GM13976 (cell line): ENCODE measurements at places on chromosomes 16 and 17.

GRCh38 chr17:68320311-68320865, 29.1 kb downstream of the ARSG start:
- DNase-seq = no peak

- DNase-seq = no peak
These were observed 44.1 kb downstream of the NXN start for GRCh38 chr17:935485-935884.

DNA sequence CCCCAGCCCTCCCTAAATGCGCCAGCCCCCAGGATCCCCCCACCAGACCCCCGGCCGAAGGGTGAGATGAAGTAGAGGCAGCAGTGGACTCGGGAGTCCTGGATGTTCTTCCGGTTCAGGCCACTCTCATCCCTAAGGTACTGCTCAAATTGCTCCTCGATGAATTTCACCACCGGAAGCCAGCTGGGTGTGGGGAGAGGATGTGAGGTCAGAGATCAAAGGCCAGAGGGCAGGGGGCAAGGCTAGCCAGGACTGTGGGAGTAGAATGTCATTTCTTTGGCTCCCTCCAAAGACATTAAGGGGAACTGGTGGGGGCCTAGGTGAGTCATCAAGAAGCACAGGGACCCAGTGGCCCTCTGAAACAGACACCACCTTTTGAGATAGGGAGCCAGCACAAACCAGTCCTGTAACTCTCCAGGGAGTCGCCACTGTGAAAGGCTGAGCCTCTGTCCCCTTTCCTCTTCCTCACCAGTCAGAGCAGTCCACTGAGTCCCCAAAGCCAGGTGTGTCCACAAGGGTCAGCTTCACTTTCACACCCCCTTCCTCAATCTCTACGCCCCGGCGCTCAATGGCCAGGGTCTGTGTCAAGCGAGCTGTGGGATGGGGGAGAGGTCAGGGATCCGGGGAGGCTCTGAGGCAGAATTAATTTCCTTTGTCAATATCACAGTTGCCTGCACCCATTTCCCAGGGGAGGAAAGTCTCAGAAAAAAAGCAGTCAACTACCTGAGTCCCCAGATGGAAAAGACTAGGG, 895 bp downstream of the SEPTIN1 start:
- DNase-seq = no peak

DNA sequence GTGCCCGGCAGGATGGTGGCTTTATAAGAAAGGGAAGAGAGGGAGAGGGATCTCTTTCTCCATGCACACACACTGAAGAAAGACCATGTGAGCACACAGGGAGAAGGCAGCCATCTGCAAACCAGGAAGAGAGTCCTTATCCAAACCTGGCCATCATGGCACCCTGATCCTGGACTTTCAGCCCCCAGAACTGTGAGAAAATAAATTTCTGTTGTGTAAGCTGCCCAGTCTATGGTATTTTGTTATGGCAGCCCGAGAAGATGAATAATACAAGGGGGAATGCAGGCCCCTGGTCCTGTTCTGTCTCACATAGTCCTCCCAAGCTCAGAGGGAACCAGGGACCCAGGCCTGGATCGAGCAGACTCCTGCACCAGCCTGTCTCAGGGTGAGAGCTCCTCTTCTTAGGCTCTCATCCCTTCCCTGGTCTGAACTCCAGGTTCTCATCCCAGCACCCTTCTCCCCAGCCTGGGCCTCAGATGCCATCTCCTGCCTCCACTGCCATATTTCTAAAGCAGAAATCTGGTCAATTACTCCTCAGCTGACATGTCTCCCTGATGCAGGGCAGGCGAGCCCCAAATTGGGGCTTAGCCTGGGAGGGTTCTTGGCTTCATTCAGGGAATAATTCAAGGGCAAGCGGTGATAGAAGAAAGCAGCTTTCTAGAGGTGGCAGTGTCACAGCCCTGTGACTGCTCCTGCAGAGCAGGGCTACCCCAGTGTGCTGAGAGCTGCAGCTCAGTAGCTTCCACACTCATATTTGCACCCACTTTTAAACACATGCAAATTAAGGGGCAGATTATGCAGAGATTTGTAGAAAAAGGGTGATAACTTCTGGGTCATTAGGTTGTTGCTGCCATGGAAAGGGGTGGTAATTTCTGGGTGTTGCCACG, 28.8 kb downstream of the IGFBP4 start:
- DNase-seq = no peak

- DNase-seq = no peak
These were observed 56.7 kb downstream of the CEP112 start for GRCh38 chr17:66135219-66135618.

DNA sequence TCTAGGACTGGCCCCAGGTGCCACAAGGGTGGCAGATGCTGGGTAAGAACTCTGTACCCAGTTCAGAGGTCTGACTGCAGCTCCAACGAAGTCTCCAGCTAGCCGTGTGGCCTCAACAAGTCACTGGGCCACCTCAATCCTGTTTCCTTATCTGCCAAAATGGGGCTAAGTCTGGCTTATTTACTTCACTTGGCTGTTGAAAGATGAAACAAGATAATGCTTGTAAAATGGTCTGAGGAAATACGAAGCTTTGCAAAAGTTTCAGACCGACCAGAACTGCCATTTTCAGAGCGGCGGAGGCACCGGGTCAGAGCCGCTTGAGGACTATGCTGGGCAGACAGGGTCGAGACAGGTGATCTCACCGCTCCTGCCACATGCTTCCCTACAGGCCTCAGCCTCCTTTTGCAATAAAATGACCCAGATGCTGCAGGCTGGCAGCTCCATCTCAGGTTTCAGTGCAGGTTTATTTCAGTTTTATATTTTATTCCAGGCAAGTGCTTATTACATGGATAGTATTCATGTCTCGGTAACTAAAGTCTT, 17.2 kb downstream of the MNT start:
- DNase-seq = no peak

- no peak for DNase-seq
These were observed 355.7 kb downstream of the HAPSTR1 start for GRCh38 chr16:9447195-9447551.

DNA sequence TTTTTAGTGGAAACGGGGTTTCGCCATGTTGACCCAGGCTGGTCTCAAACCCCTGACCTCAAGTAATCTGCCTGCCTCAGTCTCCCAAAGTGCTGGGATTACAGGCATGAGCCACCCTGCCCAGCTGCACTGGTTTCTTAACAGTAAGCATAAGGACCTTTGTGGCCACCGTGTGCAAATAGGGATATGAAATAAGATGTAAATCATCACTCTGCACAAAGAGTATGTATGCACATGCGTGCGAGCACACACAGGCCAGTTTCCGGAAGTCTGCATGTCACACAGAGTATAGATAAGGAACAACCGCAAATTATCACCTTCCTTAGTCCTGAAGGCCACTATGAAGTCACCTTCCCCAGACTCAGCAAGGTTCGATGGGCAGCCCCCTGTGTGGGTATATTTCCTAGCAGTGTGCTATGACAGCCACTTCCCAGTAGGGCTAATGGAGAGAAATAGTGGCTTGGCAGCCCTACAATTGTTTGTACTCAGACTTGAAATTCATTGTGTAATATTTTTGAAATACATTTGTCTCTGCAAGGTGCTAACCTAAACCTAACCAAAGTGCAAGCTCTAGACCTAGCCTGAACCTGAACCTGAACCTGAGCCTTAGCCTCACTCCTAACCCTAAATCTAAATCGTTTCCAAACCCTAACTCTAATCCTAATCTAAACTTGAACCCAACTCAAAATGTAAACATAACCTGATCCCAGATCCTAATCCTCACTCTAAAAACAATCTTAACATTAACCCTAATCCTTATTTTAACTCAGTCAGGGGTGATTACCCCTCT, 48.4 kb upstream of the SKAP1 start:
- peak; percentile 74 for DNase-seq

DNA sequence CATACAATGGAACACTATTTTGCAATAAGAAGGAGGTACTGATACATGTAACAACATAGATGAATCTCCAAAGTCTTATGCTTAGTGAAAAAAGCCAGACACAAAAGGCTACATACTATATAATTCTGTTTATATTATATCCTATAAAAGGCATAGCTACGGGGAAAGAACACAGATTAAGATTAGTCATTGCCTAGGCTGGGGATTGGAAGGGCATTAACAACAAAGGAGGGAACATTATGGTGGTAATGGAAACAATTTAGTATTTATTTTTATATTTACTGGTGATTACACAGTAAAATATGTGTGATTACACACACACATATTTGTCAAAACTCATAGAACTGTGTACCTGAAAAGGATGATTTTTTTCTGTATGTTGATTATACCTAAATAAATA, 278.1 kb downstream of the ZFHX3 start:
- DNase-seq = no peak

DNA sequence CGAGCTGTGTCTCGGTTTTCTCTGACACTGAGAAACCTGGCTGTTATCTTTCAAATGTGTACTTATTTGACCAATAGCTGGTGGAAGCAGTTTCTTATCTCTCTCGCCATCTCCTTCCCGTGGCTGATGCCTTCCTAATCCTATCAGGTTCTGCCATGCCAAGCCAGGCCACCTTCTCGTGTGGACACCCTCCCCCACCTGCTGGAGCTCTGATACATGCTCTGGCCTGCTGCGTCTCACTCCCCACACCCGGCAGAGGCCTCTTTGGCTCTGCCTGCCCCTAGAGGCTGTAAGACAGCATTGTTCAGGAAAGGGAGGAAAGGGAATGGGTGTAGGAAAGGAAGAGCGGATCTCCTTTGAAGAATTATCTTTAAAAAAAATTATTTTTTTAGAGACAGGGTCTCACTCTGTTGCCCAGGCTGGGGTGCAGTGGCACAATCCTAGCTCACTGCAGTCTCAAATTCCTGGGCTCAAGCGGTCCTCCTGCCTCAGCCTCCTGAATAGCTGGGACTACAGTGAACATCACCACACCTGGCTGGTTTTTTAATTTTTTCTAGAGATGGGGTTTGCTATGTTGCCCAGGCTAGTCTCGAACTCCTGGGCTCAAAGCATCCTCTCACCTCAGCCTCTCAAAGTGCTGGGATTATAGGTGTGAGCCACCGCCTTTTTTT, 7.5 kb upstream of the ARMC5 start:
- no peak for DNase-seq

DNA sequence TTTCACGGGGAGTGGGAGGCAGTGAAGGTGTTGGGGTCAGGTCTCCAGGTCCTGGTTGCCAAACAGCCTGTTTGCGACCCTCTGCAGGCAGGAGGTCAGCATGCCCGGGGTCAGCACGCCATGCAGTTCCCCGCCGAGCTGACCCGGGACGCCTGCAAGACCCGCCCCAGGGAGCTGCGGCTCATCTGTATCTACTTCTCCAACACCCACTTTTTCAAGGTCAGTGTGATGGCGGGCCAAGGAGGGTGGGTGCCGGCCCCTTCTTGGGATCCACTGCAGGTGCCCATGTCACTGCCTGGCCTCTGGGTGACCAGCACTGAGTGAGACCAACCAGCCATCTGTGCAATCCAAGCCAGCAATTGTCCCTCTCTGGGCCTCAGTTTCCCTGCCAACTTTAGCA, 21.3 kb downstream of the ADGRG5 start:
- no peak for DNase-seq

DNA sequence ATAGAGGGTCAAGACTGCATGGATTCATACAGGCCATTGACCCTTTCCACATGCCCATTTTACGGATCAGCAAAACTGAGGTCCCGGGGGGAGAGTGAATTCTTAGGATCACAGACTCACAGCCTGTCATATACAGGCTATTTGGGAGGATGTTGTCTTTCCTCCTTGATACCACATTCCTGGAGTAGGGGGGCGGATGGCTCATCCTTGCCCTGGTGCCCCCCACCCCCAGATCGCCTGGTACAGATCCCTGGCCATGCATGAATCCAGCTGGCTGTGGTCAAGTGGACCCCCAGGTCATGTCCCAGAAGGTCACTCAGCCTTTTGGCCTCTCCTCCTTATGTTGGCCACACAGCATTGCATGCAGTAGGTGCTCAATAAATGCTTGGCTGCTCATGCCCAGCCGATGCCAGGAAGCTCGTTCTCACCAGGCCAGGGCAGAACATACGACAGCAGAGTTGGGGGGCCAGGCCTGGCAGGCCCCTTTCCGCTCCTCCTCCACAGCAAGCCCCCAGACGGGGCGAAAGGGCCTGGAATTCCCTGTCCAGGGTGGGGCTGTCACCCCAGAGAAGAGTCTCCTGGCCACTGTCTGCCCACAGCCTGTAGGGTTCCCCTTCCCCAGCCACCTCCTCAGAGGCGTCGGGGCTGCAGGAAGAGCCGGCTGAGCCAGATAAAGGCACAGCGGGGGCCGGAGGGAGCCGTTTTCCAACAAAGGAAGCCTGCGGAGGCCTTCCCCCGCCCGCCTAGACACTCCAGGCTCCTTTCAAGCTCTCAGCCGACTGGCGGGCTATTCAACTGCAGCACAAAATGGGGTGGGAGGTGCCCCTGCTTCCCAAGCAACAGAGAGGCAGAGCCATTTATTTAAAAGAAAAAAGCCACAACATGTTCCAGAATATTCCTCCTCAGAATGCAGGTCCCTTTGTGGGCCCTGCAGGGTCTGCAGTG, 215.7 kb upstream of the CIBAR2 start:
- no peak for DNase-seq

DNA sequence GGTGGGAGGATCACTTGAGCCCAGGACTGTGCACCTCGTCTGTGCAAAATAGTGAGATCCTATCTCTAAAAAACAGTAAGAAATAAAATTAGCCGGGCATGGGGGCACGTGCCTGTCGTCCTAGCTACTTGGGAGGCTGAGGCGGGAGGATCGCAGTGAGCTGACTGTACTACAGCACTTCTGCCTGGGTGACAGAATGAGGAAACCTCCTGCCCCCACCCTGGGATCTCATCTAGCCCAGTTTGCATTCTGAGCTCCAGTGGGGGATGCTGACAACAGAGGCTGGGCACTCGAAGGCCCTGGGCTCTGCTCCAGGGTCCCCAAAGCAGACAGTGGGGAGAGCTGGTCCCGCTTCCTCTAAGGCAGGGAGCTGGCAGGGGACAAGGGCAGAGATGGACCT, 7.1 kb downstream of the NAGPA start:
- DNase-seq = no peak

DNA sequence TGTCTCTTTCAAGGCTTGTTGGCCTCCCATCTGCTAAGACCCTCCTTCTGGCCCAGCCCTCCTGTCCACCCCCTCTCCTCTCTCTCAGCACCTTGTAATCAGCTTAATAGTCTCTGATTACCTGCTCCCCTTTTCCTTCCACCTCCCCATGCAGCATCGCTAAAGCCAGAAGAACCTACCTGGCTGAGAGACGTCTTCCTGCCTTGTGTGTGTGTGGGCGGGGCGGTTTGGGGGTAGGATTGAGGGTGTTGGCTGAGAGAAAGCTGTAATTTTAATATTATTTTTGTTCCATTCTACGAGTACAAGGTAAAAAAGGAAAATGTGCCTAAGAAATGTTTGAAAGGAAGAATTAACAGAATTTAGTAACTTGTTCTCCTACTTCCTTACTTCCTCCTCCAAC, 3.4 kb downstream of the DNAH9 start:
- no peak for DNase-seq
